ENCODE measurements at places on chromosomes 5 and 9.

- no peak for DNase-seq
Observed at GRCh38 chr9:114560956-114561355, 26.6 kb upstream of the ATP6V1G1 start.

GRCh38 chr5:61675015-61675692, 343.1 kb downstream of the ZSWIM6 start:
- peak; percentile 61 for DNase-seq

DNA sequence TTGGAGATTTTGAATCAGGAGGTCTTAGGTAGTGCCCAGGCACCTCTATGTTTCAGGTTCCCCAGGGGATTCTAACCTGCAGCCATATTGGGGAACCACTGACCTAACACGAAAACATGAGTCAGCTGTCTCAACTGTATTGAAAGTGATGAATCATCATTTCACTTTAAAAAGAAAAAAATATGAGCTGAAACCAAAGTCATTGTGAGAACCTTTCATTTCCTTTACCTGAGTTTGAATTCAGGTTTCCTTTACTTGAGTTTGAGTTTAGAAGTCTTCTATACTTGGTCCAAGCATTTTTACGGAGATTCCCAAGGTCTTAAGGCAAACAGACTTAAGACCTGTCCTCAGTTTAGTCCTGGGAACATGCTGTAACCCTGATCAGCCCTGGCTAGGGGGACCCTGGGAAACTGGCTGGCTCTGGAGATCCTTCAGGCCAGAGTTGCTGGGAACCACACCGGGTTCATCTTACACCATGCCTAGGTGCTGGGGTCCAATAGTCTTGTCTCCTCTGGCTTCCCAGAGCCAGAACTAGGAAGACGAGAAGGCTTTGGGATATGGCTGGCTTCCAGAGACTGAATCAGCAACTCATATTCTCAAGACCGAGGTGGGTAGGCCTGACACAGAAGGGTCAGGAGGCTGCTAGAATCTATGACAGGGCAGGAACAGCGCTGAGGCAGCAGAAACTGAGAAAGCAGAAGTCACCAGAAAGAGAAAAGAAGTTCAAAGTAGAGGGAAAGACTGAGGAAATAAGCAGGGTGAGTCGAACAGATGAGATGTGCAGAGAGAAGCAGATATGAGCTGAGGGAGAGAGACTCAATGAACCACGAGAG, 16.4 kb upstream of the PDCD1LG2 start:
- no peak for DNase-seq

DNA sequence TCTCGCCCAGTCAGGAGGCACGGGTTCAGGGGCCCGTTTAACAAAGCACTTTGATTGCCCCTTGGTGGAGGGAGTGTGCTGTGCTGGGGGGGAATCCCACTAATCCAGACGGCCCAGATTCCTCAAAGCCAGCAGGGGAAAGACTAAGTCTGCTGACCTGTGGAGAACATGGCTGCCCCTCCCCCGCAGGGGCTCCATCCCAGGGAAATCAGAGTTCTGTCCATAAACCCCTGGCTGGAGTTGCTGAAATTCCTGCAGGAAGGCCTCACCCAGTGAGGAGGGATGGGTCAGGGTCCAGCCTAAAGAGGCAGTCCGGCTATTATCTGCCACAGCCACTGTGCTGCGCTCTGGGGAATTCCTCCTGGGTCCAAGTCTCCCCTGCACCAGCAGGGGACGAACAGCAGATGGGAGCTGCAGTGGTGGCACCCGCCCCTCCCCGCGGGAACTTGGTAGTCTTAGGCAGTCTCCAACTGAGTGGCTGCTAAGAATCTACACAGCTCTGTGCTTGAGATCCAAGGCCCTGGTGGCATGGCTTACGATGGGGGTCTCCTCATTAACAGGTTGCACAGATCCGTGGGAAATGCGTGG, 174.0 kb upstream of the DAB2 start:
- peak; percentile 59 for DNase-seq

- no peak for DNase-seq
Observed at GRCh38 chr5:72179816-72180440, 72.7 kb downstream of the MAP1B start.

- DNase-seq = peak; percentile 86
Observed at GRCh38 chr5:168946363-168946762, 354.6 kb downstream of the SLIT3 start.

DNA sequence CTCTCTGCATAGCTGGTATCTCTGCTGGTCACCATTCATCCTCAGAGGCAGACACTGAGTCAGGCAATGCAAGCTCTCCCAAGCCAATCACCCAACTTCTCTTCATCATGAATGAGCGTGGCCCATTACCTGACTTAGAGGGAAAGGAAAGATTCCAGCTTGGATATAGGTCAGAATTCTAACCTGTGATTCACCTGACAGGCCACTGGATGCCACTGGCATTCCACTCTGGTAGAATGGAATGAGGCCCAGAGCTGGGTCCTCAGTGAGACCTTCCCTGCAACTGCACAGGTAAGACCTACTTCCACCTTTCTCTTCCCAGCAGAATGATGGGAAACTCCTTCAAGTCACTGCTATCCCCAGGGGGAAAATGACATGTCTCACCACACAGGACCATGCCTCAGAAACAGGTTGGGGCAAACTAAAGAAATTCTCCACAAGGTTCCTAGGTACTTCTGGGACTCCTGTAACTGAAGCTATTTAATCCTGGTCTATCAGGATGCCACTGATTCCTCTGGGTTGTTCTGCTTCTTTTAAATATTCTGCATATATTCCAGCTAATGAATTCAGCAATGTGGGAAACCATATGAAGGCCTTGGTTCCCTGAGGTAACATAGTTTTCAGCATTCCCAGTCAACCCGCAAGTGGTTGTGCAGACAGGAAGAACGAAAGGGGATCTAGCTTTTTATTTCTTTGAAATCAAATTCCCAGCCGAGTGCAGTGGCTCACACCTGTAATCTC, 62.0 kb downstream of the SUSD1 start:
- peak; percentile 83 for DNase-seq

- DNase-seq = no peak
Observed at GRCh38 chr5:51889703-51890102, 506.5 kb downstream of the ISL1 start.

GRCh38 chr5:52007230-52007858, 624.1 kb downstream of the ISL1 start:
- peak; percentile 52 for DNase-seq

- DNase-seq = peak; percentile 71
Observed at GRCh38 chr9:28820741-28821140, 1247.5 kb upstream of the C9orf72 start.

DNA sequence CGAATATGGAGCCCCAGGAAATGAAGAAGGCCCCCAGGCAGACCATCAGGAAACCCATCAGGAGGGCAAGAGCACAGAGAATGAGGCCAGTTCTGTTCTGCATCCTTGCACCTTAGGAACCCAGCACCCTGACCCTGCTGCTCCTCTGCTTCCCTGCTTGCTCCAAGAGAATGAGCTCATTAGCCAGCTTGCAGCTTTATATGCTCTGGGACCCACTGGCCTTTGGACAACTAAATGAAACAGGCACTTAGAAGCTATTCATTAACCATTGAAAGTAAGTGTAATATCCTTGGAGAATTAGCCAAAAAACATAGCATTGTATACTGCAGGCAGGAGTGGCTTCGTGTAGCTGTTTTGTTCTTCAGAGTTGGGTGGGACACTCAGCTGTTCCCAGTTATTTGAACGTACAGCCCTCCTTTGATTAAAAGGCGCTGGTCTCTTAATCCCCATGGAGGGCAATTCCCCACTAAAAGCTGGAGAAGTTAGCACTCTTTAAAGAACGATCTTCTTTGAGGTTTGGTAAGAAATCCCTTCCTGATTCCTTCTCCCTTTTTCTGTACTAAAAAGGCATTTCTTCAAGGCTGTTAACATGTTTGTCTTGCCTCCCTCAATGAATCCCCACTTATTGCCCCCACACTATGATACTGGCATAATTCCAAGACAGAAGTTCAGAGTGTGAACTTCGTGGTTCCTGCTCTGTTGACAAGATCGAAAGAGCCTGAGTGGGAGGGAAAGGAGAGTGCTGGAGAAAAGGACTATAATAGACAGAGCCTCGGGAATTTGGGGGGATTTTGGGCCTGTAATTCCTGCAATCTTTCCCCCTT, at the start of gene TMEM252:
TSS of gene TMEM252 (minus strand) at position 172 of the 824 bp plus-strand sequence. CDS start at position 103, 69 bp downstream.
- DNase-seq = no peak

DNA sequence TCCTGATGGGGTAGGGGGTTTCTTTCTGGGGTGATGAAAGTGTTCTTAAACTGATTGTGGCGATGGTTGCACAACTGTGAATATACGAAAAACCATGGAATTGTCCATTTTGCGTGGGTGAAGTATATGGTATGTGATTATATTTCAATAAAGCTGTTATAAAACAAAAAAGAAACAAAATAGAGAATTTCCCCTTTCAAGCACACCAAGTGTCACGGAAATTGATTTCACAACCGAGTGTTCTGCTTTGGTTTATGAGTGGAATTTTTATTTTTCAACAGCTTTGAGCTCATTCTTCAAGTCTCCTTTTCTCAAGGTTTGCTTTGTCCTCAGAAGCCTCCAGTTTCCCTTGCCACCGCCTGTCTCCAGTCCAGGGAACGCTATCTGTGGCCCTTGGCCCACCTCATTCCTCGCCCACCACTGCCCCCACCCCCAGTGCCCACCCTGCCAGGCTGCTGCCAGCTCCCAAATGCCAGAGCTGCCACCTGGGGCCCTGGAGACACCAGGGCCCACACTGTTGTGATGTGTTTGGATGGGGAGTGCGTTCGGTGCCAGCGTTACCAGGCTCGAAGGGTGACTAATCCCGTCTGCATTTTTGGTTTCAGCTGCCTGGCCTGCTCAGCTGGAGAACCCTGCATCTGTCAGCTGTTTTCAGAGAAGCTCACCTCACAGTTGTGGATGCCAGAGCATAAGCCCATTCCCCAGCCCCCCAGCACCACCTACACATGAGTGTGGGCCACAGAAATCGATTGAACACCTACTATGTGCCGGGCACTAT, 30.4 kb downstream of the DUSP1 start:
- no peak for DNase-seq

- DNase-seq = no peak
Observed at GRCh38 chr9:69967344-69967743, 76.3 kb upstream of the MAMDC2 start.

- no peak for DNase-seq
Observed at GRCh38 chr5:54320256-54320655, 9.9 kb upstream of the ARL15 start.

- DNase-seq = no peak
Observed at GRCh38 chr5:134502259-134502658, 23.2 kb upstream of the JADE2 start.

GRCh38 chr5:136809382-136809781, 444.0 kb upstream of the TRPC7 start:
- DNase-seq = no peak

- DNase-seq = no peak
Observed at GRCh38 chr5:34488984-34489383, 167.1 kb upstream of the RAI14 start.

- no peak for DNase-seq
Observed at GRCh38 chr9:135968601-135969000, 7.4 kb upstream of the UBAC1 start.

- DNase-seq = no peak
Observed at GRCh38 chr5:108867656-108868055, 120.0 kb downstream of the FER start.

- peak; percentile 84 for DNase-seq
Observed at GRCh38 chr5:149932445-149933350, 11.9 kb downstream of the PDE6A start.

GRCh38 chr5:155137683-155138082, 124.1 kb downstream of the KIF4B start:
- DNase-seq = peak; percentile 44

- no peak for DNase-seq
Observed at GRCh38 chr9:28365728-28366127, 792.4 kb upstream of the C9orf72 start.

- DNase-seq = no peak
Observed at GRCh38 chr5:43753069-43753468, 150.1 kb downstream of the NNT start.

DNA sequence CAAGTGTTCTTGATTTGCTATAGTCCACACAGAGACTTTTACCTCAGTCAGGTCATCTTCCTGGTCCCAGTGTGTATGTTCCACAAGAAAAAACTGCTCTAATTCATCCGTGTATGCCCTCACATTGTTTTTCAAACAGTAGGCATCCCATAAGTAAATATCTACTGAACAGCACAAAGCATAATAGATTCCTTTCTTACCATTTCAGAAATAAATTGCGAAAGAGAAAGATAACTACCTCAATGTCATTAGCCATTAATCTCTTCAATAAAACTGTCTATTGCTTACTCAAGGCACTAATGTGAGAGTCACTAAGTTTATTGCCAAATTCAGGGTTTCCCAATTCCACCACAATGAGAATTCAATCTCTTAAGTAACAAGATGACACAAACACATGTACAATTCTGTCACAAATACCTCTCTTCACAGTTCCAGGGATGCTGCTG, 9.6 kb downstream of the FBXW2 start:
- no peak for DNase-seq

- DNase-seq = no peak
Observed at GRCh38 chr5:59621477-59621876, 272.0 kb downstream of the PDE4D start.

DNA sequence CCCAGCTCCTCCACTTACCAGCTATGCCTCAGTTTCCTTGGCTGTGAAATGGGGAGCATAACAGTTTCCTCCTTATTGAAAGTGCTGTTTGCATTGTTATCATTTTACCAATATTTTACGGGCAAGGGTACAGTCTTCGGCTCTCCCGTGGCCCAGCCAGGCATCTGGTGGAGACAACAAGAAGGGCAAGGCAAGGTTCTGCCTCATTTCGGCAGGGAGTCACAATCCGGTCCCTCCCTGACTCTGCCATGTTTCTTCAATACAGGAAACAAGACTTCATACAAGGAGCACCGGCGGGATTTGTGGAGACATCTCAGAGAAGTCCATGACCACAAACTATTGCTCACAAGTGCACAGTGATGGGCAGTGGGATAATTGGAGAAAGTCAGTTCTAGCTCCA, 174.0 kb downstream of the FGF18 start:
- DNase-seq = peak; percentile 21

DNA sequence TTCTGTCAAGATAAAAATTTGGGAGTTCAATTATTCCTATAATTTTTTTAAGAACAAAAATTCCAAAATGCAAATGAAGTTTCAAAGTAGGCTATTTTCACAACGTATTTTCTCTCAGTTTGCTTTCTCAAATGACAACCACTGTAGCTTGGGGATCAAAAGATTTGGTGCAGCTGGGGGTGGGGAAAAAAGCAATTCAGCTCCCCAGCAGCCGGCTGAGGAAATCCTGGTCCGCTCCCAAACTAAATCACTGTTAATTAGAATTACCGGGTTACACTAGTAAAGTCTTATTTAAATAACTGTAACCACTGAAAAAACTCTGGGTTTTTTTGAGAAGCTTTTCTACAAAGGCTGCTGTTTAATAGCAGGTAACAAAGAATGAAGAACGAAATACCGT, 5.7 kb downstream of the NR6A1 start:
- DNase-seq = no peak

GRCh38 chr5:153534102-153534501, 43.6 kb downstream of the GRIA1 start:
- no peak for DNase-seq

DNA sequence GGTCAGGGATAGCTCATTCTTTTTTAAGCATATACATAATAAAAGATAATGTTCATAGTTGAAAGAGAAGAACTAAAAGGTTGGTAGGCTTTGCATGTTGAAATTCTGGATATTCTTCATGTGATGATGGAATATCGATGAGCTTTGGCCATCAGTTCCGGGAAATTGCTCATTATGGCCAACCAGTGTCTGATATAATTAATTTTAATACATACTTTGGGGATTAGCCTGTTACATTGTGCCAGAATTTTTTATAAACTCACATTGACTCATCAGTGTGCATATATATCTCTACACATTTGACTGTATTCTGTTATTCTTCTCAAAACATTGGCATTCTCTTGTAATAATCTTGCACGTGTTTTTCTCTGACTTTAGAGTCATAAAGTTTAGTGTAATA, 84.3 kb downstream of the NNT start:
- no peak for DNase-seq
